ENCODE measurements at places on chromosomes 7 and 10.

DNA sequence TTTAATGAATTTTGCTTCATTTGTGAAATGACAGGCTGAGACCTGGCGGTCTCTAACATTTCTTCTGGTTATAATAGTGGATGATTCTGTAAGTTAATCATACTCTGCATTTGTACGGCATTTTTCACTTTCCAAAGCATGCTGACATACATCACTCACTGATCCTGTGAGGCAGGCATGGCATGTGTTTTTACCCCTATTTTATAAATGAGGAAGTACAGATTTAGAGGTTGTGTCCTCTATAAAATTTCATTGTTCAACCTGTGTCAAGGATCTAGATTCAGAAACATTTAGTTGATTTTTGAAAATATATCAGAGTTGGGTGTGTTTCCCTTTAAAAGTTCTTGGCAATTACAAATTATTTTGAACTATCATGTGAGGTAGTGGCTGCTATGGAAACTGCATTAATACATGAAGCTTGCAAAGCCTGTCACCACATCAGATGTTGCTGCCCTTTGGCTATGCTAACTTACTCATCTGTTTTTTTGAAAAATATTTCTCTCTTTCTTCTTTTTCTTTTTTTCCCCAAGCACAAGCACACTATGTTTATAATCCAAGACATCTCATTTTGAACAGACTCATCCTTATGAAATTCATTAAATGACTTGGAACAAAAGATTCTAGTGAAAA, 172.7 kb downstream of the GNAI1 start:
- DNase-seq, result no peak

- DNase-seq, result no peak
Measured at GRCh38 chr7:151744656-151745638, 132.0 kb downstream of the PRKAG2 start.

DNA sequence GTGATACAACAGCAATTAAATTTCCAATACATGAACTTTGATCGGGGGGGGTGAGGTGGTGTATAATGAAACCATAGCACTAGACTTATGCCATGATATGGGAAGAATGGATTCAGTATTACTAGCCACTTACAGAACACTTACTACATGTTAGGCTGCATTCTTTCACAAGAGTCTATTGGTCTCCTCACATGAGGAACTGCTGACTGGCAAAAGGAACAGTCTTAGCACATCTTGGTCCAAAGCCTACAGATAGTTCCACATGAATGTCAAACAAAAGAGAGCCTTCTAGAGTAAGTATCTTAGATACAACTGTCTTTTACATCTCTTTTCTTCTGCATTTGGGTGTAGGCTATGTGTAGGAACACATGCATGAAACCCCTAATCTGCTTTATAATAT, 115.9 kb upstream of the DNAJB12 start:
- DNase-seq, result no peak

DNA sequence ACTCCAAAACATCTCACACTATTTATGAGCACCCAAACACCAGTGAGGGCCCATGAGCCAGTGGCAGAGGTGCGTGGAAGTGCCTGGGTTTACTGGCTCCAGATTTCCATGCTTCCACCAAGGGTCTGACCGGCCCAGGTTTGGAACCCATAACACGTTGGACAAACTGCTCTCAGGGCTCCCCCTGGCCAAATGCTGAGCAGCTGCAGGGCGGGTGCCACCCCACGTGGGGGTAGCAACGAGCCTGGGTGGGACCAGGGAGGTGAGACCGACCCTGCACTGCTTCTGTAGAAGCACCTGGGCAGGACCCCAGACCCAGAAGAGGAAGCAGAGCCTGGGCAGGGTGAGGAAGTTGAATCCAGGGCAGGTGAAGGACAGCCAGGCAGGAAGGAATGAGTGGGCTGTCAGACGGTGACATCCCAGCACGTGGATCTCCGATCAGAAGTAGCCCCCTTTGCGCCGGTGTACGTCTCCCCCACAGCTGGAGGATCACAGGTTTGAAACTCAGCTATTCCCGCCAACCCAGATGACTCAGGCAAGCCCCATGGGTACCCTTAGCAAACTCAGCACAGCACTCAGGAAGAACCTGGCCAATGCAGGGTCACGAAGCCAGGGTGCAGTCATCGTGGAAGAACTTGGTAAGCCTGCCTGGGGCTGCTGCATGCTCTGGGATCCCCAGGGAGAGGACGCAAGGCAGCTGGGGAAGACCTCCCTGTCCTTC, 100.4 kb upstream of the DDC start:
- no peak for DNase-seq

DNA sequence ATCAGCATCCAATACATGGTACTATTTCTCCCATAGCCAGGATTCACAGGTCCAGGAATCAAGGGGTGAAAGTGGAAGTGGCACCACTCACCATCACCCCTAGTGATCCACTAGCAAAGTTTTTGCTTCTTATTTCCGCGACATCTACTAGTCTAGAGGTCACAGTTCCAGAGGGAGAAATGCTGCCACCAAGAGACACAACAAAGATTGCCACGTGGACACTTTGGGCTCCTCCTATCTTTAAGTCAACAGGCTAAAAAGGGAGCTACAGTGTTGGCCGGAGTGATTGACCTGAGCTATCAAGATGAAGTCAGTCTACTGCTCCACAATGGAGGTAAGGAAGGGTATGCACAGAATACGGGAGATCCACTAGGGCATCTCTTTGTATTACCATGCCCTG, 178.2 kb downstream of the AKR1D1 start:
- DNase-seq, result no peak

All from nucleus accumbens (tissue), 56 donors.